Activated CD4-positive, alpha-beta T cell treated with anti-CD3 and anti-CD28 coated beads for 48 hours (primary cell): ENCODE measurements at places on chromosomes 2 and 18.

DNA sequence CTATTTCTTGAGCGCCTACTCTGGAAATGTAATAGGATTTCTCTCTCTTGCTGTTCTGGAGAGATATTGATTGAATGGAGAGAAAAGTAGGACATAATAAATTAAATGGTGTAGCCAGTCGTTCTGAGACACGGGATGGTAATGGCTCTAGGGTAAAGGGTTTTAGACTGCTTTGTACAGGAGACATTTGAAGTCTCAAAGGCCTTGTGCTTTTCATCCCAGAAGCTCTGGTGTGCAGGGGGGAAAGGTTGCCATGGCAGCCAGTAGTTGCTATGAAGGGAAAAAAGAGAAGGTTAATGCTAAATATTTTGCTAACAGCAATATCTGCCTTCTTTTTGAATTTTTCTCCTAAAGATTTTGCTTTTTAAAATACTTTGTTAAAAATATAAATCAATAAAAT, 359.3 kb downstream of the RIT2 start:
- DNase-seq, result no peak

DNA sequence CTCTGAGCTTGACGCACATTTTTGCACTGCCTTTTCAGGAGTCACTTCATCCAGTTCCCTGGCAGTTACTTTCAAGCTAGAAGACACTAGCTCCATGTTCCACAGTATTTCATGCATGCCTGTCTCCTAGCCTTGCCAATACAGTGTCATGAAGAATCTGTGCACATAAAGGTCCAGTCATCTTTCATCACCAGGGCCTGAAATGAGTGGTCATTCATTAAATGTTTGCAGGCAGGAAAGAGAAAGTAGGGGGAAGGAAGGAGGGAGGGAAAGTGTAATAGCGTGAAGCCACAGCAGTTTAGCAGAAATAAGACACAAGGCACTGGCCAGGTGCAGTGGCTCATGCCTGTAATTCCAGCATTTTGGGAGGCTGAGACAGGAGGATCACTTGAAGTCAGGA, 92.4 kb upstream of the COPS8 start:
- DNase-seq, result no peak

- DNase-seq, result peak; percentile 7
Observed at GRCh38 chr2:174844295-174844708, 80.0 kb upstream of the CHRNA1 start.

DNA sequence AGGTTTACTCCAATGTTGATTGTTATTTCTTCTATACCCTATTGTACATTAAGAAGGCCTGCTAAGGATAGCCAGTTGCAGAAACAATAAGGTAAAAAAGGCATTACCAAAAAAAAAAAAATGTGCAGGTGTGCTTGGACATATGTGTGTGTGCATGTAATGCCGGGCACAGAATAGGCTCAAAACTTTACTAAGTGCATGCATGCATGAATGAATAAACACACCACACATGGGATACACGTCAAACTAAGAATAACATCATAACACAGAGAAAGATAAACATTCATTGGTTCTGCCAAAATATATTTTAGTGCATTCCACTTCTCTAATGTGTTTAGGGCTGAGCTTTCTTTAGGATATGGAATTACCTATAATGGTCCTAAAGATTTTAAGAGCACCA, 298.2 kb downstream of the TCF4 start:
- no peak for DNase-seq

GRCh38 chr18:48153613-48154481, 223.4 kb upstream of the SMAD2 start:
- DNase-seq, result no peak

DNA sequence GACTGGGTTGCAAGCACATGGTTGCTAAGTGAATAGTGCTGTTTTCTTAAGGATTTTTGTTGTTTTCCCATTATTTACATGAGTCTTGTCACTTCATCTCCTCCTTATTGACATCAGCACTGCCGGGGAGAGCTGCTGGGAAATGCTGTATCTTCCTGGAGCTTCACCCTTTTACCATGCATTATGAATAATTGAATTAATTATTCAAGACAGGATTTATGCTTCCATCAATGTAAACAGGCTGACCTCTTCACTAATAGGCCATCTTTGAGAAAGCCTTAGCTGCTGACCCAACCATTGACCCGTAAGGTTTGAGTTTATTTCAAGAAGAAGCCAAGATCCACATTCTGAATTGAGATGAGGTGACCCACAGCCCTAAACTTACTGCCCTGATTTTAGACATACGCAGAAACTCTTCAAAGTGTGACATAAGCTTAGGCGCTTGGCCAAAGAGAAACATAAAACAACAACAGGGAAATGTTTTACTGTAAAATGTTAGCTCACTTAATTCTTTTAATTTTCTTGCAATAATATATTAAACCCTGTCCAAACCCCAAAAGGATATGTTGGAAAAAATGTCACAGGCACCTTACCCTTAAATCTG, 365.5 kb upstream of the SYT4 start:
- DNase-seq, result no peak

DNA sequence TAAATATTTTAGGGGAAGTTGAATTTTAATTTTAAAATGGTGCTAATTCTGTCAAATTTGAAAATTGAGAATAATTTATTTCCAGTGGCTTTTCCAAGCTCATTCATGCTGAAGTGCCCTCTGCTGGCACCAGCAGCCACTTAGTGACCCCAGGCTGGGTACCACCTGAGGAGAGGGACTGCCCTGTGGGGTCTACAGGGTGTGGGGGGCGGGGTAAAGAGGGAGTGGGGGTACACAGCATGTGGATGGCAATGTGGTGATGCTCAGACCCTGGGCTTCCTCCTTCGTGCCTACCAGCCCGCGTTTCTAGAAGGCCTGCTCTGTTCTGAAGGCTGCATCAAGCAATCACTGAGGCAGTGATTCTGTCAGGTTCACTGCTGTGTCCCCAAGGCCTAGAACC, 45.1 kb upstream of the SCLY start:
- DNase-seq, result no peak

DNA sequence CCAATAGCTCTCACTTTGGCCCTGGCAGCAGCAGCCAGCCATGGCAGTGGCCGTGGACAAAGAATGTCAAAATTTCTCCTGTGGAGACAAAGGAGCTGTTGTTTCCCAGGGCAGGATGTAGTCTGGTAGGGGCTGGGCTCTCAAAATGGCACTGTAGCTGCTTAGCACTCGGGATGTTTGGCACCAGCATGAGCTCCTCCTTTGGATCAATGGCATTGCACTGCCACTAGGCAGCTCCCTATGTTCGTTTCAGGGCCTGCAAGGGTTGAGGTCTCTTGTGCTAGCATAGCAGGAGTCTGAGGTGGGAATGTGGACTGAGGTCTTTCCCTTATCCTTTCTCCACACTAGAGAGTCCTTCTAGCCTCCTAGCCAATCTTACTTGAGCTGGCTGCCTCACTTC, 948.8 kb upstream of the FAM98A start:
- no peak for DNase-seq
